ENCODE measurements at places on chromosomes 1 and 21.
A peak's percentile ranks its signal among the peaks of the same experiment; 100 is the strongest.

DNA sequence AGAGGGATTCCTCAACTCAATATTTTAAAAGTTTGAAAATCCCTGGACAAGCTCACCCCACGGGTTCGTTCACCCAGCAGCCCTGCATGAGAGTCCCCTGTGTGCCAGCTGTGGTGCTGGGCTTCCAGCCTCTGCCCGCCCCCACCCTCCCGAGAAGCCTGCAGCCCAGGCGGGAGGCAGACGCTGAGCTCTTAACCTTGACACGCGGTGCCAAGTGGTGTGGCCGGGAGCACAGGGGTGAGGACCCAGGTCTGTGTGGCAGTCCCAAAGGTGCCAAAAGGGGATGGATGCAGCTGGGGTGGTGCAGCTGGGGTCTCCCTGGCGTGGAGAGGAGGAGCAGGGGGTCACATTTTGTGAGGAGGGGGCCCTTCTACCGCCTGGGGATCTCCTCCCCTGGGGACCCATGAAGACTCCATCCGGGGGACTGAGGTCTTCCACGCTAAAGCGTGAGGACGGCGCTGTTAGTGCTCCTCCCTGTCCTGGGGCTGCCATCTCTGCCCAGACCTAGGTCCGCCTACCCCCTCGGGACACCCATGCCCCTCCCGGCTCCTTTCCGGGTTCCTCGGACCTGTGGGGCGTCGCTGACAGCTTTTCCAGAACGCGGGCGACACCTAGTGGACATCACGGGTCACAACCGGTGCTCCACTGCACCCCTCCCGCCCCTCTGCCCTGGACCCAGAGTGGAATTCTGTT is 12.9 kb downstream of the PLA2G2F start:
- DNase-seq: peak; percentile 81

DNA sequence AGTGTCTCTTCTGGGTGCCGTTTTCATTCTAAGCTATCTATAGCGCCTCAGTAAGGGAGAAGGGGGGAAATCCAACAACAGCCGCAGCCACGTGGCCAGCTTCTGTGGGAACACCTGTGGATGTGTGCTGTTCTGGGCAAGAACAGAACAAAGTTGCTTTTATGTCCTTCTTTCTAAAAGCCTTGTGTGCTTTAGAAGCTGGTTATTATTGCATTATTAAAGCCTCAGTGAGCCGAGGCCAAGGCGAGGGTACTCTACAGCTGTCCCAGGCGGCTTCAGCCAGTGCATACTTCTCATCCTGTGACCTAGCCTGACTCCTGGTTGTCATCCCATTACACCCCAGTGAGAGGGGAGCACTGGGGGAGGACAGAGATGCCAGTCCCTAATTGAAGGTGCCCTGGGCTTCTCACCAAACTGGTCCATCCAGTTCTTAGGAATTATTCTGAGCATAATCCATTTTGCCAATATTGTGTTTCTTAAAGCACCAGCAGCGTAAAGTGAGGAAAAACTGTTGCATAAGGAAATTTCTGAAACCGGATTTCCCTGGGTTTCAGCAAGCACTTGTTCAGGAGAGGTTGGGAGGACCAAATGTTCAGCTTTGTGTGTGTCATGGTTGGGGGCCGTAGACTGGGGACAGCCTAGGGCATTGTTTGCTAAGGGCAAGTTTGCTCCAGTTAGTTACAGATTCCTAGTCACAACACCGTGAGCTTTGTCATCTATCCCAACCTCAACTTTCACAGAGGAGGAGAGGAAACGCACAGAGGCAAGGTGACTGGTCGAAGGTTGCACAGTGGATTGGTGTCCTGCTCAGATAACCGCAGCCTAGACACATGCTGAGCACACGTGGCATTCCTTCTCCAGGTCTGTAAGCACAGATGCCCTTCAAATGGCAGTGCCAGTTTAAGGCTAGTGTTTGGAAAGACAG is 61.0 kb upstream of the ATP1A1 start:
- DNase-seq: no peak

DNA sequence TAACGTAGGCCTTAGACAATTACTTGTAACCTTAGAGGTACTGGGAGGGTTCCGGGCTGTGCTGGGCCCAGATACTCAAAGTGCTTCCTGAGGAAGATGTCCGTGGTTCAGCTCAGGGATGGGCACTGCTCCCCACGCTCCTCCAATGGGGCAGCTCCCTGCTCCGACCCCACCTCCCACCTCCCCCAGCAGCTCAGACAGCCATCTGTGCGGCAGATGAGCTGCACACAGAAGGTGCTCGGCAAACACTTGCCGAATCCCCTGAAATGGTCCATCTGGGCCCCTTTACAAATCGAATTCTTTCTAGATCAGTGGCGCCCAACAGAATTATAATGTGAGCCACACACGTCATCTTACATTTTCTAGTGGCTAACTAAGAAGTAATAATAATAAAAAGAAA is 242.4 kb upstream of the RAB4A start:
- DNase-seq: peak; percentile 86

- no peak for DNase-seq
These were observed 130.4 kb downstream of the RERE start for GRCh38 chr1:8687039-8687438.

GRCh38 chr1:27971674-27972073 is 11.9 kb downstream of the XKR8 start:
- DNase-seq: no peak

- no peak for DNase-seq
These were observed 541.2 kb downstream of the PTPRU start for GRCh38 chr1:29777522-29777921.

GRCh38 chr1:17741052-17741451 is 14.1 kb upstream of the ACTL8 start:
- DNase-seq: no peak

DNA sequence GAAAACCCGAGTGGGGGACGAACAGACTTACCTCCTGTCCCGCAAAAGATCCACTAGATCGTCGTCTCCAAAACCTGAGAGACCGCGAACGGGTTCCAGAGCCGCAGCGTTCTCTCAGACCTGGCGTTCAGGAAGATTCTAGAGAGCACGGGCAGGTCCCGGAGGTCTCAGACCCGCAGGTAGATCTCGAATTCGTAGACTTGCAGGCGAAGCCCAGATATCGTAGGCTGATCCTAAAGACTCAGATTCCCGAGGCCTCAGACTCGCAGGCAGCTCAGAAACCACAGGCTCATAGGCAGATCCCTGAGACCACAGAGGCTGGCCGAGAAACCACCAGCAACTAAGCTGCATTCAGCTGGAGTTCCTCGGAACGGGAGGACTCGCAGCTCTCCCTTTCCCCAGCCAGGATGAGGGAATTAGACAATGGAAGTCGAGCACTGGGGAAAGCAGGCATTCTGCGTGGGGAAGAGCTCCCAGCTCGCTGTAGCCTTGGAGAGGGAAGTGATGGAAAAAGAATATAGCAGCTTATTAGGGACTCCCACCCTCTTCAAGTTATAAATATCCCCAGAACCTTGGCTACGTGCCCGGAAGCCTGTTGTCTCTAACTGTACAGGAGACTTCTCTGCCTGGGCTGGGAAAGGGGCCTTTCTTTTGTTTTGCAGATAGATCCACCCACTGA is at the start of gene ZNF436:
TSS of gene ZNF436 (minus strand) at position 502 of the 679 bp plus-strand sequence. CDS start 1,831 bp downstream, outside the sequence.
- peak; percentile 54 for DNase-seq

- no peak for DNase-seq
These were observed 11.9 kb upstream of the PKNOX1 start for GRCh38 chr21:42962380-42963007.

DNA sequence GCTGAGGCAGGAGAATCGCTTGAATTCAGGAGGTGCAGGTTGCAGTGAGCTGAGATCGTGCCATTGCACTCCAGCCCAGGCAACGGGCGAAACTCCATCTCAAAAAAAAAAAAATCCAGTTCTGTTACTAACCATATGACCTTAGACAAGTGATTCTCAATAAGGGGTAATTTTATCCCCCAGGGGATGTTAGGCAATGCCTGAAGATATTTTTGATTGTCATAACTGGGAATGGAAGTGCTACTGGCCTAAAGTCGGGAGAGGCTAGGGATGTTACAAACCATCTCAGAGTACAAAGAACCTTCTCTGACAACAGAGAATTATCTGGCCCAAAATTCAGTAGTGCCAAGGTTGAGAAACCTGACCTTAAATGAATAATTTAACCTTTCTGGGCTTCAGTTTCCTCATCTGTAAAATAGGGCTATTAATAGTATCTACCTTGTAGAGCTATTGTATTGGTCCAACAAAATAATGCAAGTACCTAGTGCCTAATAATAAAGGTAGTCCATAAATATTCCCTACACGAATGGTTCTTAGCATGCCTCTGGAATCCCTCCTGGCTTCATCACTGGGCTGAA is 5.8 kb upstream of the LMNA start:
- DNase-seq: no peak

- no peak for DNase-seq
These were observed 1.3 kb upstream of the FGGY start for GRCh38 chr1:59295618-59296017.

GRCh38 chr21:31443736-31444521 is 99.9 kb upstream of the TIAM1 start:
- no peak for DNase-seq
